ENCODE measurements at places on chromosomes 5 and 9.

DNA sequence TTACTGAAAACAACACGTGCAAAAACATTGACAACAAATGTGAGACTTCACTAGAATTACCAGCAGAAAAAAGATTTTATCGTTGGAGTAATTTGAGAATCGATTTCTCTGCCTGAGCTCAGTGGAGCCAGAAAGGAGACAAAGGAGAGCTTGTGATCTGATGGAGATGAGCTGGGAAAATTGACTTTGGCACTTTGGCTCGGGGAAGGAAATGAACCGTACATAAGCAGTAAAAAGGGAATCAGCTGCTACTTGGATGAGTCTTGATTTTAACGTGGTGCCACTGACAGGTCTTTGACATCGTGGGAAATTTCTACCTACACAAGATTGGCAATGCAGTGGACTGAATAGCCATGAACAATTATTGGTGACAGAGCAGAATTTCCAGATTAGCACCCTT lies 244.7 kb upstream of the RPS23 start:
- no peak for DNase-seq

DNA sequence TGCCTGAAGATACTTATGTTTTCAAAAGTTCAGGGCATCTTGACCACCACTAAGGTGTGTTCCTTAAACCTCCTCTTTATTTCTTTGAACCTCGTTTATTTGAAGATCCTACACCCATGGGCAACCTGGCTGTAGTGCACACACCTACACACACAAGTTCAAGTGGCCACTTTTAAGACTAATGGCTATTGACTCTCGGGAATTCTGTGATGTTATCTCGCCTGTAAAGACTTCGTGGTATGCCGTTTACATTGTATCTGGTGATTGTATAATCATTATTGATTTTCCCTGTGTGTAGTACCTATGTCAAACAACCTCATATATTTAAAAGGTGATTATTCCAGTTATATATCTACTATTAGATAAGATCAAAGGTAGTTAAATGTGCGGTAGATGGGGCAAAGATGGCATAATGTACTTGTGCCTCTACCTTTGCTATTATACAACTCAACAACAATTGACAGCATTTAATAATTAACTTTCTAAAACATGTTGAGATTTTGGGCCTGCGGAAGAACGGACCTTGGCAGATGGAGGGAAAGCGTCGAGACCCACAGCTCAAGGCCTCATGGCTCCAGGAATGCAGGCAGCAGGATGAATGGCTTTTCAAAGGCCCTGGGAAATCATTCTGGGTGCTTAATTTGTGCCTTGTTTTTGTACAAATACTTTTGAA lies 51.4 kb upstream of the IRX2 start:
- DNase-seq = no peak

DNA sequence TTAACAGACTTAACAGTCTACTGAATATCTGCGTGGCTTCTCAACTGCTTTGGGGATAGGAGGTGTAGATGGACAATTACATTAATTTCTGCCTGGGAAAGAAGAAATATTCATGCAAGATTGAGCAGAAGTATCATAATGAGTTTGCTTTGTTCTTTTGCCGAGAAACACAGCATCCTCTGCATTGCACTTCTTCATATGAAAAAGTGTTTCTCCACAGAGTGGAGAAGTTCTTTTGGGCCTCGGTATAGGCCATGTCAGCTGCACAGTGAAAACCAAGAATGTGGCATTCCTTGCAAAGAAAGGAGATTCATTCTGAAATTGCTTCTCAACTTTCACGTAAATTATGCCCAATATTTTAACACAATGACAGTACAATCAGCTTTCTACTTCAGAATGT lies 17.6 kb upstream of the SNX2 start:
- DNase-seq = no peak

DNA sequence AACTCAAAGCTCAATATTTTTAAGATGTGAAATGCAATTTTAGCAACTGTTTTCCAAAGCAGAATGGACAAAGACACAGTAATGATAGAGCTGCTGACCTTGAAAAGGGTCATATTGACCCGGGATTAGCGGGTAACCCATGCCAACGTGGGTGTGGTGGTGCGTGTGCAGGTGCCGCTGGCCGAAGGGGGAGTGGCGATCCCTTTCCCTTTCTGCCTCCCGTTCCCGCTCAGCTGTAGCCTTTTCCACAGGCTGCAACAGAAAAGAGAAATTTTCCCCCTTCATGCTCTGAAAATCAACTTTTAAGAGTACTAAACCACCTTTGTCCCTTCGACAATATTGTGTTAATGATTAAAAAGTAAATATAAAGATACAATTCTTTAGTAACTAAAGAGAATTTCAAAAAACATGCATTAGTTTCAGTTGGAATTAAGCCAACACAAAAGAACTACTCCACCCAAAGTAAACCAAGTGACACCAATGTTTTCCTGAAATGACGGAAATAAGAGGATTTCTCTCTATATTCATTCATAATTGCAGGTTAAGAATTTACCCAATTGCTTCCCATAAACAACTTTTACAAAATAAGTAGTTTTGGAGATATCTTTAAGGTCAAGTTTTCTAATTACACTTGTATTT lies 105.2 kb downstream of the ZNF608 start:
- DNase-seq = no peak

DNA sequence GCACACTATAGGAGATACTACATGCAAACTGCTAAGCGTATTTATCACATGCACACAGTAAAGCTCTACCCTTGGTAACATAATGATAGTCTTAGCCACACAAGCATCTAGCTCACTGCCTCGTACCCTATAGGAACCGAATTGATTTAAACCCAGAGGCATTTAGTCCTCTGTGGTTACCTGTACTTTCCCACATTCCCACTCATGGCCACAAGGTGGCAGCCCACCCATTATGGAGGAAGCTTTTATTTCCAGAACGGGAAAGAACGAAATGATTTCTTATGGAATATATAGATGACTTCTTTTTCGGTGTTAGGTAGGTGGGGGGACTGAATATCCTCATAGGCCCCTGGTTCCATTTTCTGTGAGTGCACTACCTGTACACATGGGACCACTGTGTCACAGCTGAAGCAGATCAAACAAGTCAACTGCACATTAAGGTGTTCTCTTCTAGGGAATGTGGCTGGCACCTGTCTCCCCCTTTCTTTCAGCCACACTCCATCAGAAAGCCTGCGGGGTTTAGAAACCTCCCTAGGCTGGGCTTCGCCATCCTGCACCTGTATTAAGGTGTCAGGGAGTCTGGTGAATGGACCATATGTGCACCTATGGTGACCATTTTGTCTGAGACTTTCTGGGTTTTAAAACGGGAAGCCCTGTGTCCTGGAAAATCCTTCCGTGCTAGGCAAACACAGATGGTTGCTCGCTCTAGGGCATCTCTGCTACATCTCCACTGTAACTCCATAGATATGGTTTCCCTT lies 313.2 kb downstream of the SLIT3 start:
- no peak for DNase-seq

DNA sequence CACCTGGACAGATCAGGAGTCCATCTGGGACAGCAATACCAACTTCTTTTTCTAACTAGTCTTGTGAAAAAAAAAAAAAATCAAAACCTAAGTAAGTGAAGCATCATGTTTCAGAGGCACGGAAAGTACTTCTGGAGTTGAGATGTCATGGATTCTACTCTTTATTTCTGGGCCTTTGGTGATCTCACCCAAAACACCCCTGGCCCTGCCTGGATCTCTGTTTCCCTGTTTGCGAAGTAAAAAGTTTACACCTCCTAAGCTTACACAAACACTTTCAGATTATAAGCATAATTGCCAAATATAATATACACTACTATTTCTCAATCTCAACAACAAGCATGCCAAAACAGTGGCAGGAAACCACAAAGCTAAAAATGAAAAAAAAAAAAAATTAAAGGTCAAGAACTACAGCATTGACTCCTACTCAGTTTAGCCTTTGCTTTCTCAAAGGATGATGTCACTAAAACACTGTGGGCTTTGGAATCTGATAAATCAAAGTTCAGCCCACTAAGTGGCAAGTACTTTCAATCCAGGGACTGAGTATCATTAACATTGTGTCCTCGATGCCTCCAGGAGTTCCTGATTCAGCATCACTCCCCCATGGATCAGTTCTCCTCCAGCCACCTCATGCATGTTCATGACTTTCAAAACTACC lies 291.9 kb downstream of the NFIB start:
- DNase-seq = no peak

GRCh38 chr5:147856801-147857200 lies 21.7 kb upstream of the SCGB3A2 start:
- DNase-seq = no peak

GRCh38 chr9:136119883-136120393 lies 1.3 kb upstream of the TMEM250 start:
- no peak for DNase-seq

GRCh38 chr5:156328161-156328560 lies 1.2 kb downstream of the SGCD start:
- DNase-seq = no peak

DNA sequence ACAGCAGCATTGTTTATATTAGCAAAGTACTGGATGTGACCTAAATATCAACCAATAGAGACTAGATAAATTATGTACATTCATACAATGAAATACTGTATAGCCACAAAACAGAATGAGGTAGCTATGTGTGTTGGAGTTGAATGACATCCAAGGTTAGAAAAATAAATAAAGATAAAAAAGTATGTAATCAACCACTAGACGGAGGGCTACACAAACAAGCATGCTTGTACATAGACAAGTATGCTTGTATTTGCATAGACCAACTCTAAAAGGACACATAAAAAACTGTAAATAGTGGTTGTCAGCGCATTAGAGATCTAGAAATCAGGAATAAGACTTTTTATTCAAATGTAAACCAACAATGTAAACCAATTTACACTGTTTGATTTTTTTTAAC lies 3.0 kb downstream of the FEM1C start:
- DNase-seq = no peak

DNA sequence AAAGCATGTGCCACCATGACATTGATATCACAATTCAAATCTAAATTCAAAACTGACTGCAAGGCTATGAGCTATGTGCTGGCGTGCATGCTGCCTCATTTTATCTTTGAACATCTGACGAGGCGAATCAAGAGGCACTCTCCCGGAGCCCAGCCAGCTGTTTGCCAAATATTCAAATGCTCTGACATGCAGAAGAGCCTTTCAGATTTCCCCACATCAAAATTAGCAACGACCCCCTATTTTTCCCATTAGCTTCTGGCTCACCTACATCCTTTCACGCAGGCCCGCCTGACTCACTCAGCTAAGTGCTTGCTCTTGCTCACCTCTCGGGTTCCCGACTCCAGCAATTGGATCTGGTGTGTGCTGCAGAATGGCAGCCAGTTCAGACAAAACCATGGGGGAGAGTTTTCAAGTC lies 159.0 kb downstream of the NR2F1-AS1 start:
- no peak for DNase-seq

- no peak for DNase-seq
Measured at GRCh38 chr5:167552356-167552755, 739.1 kb upstream of the WWC1 start.

DNA sequence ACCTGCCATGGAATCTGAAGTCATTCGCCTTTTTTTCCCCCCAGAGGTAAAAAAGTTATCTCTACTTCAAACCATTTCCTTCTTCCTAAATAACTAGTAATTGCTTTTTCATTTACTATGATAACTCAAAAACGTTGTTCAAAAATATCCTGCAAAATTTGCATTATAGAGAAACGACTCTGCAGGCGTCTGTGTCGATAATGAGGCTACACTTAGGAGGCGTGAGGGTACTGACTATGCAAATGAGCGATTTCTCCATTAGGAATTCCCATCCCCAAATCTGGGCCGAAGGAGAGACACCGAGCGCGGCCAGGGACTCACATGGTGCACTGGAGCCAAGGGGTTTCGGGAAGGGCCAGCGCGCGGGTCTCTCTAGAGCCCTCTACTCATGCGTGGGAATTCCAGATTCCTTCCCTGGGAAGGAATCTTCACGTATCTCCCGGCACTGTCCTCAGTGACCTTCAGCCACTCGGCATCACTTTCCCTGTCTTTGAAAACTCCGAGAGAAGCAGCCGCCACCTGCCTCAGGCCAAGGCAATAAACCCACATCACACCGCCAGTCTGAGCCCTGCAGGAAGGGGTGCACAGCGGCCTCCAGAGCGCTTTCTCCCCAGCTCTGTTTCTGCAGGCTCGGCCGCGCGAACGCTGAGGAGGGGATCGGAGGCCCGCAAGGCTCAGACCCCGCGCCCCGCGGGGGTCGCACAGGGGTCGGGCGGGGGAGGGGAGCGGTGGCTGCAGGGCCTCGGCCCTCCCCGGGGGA lies 718 bp upstream of the DENND4C start:
- DNase-seq = no peak

- no peak for DNase-seq
Measured at GRCh38 chr5:111928511-111928910, 171.5 kb upstream of the NREP start.

DNA sequence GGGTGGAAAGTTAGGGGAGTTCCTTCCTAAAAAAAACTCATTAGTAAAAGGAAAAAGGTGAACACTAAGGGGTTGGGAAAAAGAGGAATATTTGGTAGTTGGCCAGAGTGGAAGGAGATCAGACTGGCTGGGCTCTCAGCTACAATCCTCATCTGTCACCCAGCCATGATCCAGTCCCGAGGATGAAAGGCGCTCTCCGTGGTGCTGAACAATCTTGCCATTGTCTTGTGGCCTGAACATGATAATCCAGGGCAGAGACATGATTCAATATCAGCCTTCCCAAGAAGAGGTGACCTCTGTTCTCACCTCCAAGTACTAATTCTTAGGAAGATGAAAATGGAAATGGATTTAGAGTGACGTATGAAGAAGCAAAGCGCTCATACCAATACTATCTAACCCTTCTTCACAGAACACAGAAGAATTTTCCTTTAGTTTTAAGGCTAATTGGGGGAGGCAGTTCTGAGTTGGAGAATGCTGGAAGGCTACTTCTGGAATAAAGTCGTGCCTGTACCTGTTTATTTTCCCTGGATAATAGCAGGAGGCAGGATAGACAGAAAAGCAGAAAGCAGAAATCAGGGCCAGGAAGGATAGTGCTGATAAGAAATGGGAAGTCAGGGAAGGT lies 36.6 kb upstream of the MYORG start:
- no peak for DNase-seq

DNA sequence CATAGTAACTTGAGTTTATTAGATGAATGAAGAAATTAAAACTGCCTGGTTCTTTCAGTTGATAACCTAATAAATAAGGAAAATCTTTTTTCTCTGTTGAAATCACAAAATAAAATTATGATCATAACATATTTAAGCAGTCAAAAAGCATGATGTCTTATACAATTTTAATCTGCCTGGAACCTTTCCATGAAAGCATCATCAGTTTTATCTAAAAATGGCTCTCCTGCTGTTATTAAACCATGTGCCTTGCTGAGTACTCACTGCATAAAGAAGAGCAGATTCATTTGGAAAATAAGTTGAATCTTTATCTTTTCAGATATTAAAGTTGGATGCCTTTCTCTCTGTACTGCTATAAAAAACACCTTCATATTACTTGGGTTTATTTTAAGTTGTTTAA lies 148.8 kb downstream of the SLC24A2 start:
- DNase-seq = no peak

DNA sequence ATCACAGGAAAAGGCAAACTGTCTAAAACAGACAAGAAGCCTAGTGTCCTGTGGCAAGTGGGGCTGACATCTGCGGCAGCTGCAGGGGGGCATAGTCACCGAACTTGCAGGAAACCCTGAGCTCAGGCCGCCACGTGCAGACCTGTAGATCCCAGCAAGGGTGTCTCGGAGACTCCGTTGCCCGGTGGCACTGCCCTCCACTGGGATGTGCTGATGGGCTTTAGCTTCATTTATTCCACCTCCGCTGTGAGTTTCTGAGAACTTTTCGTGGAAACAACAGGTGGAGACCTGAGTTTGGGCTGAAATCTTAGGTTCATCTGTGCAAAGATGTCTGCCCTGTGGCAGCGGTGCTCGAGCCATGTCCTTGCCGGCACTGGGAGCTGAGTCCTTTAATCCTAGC lies 22.1 kb downstream of the CEP72 start:
- no peak for DNase-seq
